ENCODE measurements at places on chromosomes 16 and 17.

GRCh38 chr17:57874434-57875289, 24.8 kb upstream of the MRPS23 start:
- peak; percentile 92 for DNase-seq

DNA sequence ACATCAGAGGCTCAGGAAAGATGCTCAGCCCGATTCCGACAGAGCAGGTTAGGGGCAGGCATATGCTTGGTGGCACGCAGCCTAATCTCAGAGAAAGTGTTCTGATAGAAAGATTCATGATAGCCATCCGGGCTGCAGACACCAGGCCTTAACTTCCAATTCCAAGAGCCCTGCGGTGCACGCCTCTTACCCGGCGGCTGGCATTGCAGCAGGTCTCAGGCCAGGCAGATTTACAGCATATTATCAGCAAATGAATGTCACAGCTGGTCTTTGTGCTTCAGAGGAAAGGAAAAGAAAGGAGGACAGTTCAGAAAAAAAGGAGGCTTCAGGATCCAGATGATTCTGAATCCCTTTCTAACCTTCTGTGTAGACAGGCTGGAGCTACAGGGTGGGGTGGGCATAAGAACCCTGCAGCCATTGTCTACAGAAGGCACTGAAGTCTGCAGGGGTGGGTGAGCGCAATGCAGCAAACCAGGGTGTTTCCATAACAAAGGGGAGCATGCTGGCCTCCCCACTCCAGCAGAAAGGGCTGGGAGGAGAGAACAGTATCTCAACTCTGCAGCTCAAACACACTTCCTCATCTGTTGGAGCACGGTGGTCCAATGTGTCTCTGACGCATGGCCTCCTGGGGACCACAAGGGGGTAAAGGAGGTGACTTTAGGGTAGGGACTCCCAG, 277.4 kb upstream of the XYLT1 start:
- no peak for DNase-seq

DNA sequence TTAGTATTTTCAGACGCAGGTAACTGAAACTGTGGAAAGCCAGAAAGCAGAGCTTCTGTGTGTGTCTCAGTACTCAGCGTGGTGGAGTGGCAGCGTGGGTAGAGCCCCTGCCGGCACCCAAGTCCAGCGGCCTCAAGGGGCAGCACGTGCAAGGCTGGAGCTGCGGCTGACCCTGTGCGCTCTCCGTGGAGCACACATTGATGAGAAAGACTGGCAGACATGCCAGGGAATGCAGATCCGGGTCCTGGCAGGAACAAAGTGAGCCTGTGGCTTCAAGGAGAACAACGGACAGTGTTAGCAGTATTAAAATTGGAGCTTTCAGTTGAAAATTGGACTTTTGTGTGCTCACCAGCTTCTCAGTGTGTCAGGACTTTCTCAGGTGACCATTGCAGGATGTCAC, 23.3 kb downstream of the ZC3H18 start:
- DNase-seq, result no peak

DNA sequence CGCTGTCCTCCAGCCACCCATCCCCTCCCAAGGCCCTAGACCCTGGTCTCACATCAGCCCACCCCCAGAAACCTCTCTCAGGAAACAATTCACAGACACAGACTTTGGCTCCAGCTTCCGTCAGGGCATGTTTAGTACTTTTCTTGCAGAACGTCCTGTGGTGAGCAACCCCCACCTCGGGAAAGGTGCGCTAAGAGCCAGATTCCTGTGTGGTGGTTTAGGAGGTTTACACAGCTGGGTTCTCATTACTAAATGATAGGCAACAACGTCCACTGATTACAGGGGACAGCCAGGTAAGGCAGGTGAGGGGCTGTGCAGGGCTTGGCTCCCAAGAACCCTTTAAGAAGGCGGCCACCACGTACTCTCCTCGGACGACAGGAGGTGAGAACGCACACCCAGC, 29.3 kb downstream of the KIFC3 start:
- DNase-seq, result no peak

DNA sequence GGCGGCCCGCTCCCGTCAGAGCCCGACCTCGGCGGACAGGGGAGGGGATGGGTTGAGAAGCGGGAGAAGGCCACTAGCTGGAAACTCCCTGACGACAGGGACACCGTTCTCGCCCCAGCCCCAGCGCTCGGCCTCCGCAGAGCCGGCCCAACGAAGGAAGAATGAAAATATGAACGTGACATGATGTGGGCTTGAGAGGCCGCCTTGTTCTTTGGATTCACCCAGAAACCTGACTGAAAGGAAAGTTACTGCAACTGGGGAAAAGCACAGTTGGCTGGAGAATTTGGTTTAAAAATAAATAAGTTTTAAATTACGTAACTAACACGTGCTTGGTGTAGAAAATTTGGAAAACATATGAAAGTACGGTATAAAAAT, 21.1 kb downstream of the NPTX1 start:
- DNase-seq, result no peak

- no peak for DNase-seq
Observed at GRCh38 chr17:8806926-8807550, 7.9 kb upstream of the MFSD6L start.

DNA sequence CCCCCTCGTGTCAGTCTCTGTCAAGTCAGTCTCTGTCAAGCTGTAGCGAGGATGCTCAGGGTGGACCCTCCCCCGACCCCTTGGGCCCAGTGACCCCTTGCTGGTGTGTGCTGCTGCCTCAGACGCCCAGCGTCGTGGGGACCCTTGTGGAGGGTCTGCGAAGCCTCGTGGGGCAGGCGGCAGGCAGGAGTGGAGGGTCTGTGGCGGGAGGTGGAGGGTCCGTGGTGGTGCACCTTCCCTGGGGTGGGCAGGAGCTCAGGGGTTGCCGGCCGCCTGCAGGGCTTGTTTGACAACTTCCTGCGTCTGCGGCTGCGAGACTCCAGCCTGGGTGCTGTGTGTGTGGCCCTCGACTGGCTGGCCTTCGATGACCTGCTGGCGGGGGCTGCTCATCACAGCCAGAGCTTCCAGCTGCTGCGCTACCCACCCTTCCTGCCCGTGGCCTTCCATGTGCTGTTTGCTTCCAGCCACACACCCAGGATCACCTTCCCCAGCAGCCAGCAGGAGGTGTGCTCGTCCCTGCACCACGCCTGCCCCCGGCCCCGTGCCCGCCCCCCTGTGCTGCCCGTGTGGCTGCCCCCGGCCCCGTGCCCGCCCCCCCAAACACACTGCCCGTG, 5.6 kb downstream of the GNG13 start:
- no peak for DNase-seq

GRCh38 chr17:28944862-28945741, 6.2 kb downstream of the PHF12 start:
- no peak for DNase-seq

DNA sequence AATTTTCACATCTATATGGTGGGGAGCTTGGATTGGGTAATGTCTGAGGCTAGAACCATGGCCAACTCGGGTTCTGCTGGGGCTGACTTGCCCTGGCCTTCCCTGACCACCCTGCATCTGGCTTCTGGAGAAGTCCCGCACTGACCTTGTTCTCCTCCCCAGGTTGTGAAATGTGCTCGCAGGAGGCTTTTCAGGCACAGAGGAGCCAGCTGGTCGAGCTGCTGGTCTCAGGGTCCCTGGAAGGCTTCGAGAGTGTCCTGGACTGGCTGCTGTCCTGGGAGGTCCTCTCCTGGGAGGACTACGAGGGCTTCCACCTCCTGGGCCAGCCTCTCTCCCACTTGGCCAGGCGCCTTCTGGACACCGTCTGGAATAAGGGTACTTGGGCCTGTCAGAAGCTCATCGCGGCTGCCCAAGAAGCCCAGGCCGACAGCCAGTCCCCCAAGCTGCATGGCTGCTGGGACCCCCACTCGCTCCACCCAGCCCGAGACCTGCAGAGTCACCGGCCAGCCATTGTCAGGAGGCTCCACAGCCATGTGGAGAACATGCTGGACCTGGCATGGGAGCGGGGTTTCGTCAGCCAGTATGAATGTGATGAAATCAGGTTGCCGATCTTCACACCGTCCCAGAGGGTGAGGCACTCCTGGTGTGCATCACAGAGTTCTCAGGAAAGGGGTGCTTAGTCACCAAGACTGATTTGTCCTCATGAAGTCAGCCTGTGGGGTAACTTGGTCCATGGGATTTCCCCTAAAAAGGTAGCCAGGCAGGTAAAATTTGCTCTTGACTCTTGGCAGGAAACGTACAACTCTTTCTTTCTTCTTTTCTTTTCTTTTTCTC, 6.1 kb downstream of the NOD2 start:
- no peak for DNase-seq

- DNase-seq, result no peak
Observed at GRCh38 chr17:38745545-38745944, 2.6 kb downstream of the PCGF2 start.

DNA sequence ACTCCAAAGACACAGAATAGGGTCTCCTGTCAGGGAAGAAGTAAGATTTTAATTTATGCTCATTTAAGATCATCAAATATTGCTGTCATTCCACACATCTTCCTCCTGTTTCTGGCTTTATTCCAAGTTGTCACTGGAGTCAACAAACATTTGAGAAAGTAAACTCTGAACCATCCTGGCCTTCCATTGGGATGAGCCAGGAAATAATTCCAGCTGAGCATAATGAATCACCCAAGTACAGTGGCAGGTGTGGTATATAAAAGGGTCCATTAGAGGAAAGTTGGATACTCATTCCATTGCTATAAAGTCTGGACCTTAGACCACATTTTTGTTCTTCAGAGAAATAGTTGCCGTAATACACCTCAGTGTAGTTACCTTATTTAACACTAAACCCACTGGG, 246.1 kb downstream of the SLC39A11 start:
- DNase-seq, result no peak

DNA sequence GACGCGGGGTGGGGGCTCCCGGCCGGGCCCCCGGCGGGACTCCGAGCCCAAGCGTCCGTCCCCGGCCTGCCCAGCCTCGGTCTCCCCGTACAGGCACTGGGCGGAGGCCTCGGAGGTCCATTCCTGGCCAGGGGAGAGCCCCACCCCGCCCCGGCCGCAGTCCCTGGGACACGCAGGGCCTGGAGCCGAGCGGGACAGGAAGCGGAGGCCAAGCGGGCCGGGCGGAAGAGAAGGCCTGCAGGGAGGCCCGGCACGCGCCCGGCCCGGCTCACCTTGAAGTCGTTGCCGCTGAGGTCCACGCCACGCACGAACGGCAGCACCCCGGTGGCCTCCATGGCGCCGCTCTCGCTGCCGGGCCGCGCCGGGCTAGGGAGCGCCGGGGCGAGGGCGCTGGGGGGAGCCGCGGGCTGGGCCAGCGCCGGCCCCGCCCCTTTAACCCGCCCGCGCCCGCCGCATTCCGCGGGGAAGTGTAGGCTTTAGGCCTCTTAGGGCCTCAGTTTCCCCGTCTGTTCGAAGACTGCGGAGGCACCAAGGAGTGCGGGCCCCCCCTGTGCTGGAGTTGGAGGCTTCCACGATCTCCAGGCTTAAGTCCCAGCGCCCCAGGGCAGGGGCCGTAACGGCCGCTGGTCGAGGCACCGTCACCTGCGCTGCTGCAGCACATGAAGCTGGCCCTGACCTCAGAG, at the start of gene FLII:
Gene FLII, minus strand, starts transcription at position 383 of the 683 bp plus-strand sequence. Its CDS starts 48 bp downstream, at position 335.
- DNase-seq, result no peak

DNA sequence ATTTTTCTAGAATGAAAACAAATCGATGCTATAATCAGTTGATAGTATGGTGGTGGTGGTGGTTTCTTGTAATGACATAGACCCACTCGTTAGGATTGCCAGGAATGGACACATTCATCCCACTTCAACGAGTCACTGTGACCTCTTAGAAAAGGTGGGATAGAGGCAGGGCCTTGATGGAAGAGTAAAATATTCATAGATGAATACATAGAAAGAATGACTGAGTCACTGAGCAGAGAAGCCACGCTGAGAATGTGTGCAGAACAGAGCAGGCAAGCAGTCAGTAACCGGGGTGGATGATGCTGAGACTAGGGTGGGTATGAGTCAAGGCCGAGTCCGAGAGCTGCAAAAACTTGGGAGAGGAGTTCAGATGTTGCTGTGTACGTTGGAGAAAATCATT, 129.9 kb downstream of the PITPNC1 start:
- DNase-seq, result peak; percentile 46

GRCh38 chr16:1145383-1146100, 7.4 kb upstream of the CACNA1H start:
- DNase-seq, result no peak

GRCh38 chr17:8053600-8053999, 14.7 kb downstream of the ALOX15B start:
- no peak for DNase-seq

GRCh38 chr16:58418026-58418425, 25.8 kb downstream of the GINS3 start:
- DNase-seq, result no peak

DNA sequence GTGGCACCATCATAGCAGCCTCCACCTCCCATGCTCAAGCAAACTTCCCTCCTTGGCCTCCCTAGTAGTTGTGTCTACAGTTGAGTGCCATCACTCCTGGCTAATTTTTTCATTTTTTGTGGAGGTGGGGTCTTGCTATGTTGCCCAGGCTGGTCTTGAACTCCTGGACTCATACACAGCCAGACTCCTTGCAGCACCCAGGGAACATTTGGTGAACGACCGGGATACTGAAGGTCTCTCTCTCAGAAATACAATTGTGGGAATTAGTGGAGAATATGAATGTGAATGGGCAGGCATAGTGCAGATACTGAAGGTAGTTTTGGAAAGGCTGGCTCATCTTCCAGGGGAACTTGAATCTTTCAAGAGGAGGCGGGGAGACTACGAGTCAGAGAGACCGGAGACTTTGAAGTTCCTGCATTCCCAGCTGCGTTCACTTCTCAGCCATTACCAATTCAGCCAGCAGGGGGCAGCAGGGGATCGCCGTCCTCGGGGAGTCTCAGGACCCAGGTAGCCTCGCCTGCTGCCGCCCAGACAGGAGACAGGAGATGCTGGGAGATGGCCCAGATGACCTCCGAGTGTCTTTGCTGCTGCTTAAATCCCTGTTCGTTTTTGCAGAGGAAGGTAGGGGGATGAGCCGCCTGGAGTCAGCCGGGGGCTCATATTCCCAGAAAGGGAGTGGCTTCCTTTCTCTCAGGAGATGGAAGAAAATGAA, 68.6 kb downstream of the HAPSTR1 start:
- peak; percentile 7 for DNase-seq

- no peak for DNase-seq
Observed at GRCh38 chr16:58454178-58454577, 45.8 kb upstream of the NDRG4 start.

- DNase-seq, result no peak
Observed at GRCh38 chr16:2223942-2224486, 623 bp downstream of the E4F1 start.

All from fibroblast of skin of left quadriceps (primary cell).